ENCODE measurements at places on chromosomes 5 and 9.

DNA sequence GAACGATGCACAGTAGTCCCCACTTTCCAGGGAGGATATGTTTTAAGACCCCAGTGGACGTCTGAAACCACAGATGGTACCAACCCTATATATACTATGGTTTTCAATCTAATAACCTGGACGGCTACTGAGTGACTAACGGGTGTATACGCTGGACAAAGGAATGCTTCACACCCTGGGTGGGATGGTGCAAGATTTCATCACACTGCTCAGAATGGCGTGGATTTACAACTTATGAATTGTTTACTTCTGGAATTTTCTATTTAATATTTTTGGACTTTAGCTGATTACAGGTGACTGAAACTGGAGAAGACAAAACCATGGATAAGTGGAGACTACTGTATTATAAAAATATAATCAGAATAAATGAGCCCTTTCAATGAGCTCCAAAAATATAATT, 147.6 kb upstream of the TRIM32 start:
- DNase-seq: no peak

DNA sequence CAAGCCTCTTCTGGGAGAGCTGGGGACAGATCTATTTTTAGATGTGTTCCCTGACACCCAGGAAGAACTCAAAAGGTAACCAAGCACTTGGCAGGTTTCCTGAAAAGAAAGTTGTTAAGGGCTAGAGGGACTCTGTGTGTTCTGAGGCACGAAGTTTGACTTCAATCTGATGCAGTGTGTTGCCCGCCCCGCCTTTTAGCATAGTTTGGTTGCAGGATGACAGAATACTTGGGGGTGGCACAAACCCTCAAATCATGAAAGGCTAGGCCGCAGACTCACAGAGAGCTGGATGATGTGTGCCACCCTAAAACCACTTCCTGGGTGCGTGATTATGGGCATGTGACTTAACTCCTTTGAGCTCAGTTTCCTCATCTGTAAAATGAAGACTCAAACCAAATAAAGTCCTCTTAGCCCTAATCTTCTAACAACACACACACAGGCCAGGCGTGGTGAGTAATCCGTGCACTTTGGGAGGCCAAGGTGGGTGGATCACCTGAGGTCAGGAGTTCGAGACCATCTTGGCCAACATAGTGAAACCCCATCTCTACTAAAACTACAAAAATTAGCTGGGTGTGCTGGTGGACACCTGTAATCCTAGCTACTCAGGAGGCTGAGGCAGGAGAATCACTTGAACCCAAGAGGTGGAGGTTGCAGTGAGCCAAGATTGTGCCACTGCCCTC, 12.8 kb upstream of the NDFIP1 start:
- DNase-seq: peak; percentile 79

DNA sequence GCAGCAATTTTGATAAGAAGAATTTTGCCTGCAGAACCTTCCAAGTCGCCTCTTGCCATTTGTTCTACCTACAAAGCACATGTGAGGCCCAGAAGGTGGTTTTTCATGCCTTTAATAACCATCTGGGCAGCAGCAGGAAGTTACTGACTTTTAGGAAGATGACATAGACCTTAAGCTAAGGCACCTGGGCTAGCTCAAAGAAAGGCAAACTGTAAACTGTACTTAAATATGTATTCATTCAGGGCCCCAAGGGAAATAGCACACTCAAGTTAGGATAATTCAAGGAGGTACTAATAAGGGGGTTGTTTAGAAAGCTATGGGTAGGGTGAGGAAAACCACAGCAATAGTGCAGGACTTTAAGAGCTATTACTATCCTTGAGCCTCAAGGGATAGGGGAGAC, 57.3 kb upstream of the HSPB3 start:
- DNase-seq: no peak

GRCh38 chr5:10424124-10424731, 17.5 kb upstream of the ROPN1L start:
- DNase-seq: no peak

- DNase-seq: no peak
These were observed 8.7 kb upstream of the TRPC7 start for GRCh38 chr5:136374003-136374402.

- DNase-seq: peak; percentile 1
These were observed 22.1 kb upstream of the NDST1 start for GRCh38 chr5:150485693-150486401.

Data from effector memory CD4-positive, alpha-beta T cell (primary cell).